HuH-7.5 (cell line): ENCODE measurements at places on chromosomes 1 and 21.
A peak's percentile ranks its signal among the peaks of the same experiment; 100 is the strongest.

DNA sequence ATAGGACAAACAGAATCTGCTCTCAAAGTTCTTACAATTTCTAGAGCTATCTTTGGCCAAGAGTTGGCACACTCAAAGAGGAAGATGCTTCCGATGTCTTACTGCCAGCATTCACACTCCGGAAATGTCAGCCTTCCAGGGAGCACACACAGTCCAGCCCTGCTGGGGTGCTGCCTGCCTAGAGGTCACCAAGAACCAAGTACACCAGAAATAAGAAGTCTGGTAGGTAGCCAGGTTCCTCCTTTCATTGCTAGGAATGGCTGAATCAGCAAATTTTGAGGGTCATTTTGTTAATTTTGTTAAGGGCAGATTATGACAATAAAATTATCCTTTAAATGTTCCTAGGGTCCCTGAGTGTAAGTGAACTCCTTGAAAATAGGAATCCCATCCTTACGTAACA is 77.5 kb downstream of the PLPP3 start:
- DNase-seq, result no peak

GRCh38 chr21:45817345-45817744 is 164.2 kb upstream of the COL6A1 start:
- no peak for DNase-seq

DNA sequence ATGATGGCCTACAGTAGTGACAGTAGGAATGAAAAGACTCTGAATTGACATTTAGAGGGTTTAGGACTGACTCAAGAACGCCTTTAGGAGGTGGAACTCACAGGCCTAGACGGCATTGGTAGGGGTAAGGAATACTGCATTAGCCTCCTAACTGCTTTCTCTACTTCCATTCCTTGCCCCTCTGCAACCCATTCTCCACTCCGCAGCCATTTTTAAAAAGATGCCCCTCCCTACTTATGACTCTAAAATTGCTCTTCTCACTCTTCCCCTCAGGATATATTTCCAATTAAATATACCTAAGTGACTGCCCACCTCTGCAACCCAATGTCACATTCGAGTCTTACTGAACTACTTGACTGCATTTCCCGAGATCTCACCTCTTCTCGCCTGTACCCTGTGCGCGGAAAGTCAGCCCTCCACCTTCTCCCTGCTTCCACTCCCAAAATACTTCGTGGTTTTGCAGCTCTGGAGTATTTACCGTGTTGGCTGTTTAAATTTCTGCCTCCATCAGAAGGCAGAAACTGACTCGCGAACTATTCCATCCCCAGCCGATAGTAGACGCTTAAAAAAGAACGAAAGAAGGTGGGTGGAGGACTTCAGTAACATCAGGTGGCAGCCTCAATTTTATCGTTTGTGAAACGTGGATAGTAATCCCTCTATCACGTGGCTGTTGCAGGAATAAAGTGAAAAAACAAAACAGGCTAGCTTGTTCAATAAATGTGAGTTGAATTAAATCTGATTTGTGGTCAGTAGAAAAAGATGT is 1.1 kb upstream of the YBX1 start:
- DNase-seq, result no peak

DNA sequence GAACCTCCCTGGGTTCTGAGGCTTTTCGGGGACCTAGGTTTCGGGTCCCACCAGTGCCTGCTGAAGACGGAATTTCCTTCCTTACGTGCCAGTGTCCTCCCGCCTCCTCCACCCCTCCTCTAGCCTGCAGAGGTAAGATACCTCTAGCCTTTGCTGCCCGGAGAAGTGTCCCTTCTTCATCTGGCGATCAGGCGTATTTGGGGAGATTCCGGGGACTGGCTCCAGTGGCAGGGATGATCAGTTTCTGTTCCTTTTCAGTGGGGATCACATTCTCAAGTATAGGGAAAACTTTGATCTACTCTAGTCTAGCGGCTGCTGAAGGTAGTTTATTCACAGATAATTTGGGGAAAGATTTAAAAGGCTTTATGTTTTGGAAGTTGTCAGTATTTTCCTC is 674 bp downstream of the CEP350 start:
- peak; percentile 6 for DNase-seq

DNA sequence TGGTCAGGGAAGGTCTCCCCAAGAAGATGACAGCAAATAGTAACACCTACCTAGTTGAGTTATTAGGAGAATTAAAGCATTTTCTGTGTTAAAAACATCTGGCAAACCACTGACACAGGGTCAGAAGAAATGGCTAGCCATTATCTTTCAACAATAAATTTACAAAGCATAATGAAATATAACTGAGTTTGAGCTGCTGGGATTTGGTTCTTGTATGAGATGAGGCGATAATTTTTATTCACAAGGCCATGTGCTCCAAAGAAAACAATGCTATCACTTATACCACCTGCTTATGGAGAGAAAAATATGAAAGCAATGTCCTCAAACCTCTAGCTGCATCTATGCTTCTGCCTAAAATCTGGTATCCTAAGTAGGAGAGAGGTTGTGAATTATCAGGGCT is 202.3 kb downstream of the CRB1 start:
- no peak for DNase-seq

- no peak for DNase-seq
These were observed 29.3 kb upstream of the C1QA start for GRCh38 chr1:22607154-22607553.

DNA sequence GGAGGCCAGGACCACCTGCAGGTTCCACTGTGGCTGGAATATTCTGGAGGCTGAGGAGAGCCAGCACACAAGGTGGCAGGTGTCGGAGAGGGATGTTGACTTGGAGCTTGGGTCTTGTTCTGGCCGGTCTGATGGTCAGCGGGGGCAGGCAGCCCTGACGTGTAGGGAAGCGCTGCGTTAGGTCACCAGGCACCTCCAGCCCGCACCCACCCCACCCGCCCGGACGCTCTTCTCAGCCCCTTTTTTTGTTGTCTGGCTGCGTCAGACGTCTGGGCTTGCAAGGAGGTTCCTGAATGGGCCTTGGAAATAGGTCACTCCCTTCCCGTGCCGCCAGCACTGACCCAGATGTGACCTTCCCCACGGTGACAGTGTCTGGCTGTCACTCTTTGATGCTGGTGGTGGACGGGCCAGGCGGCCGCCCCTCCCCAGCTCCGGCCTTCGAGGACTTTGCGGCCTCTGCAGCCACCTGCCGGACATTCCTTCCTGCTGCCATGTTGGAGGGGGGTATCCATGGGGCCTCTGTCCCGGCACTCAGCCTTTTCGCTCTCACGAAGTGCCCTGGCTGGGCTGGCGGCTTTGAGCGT is 30.1 kb downstream of the SPSB1 start:
- DNase-seq, result no peak

DNA sequence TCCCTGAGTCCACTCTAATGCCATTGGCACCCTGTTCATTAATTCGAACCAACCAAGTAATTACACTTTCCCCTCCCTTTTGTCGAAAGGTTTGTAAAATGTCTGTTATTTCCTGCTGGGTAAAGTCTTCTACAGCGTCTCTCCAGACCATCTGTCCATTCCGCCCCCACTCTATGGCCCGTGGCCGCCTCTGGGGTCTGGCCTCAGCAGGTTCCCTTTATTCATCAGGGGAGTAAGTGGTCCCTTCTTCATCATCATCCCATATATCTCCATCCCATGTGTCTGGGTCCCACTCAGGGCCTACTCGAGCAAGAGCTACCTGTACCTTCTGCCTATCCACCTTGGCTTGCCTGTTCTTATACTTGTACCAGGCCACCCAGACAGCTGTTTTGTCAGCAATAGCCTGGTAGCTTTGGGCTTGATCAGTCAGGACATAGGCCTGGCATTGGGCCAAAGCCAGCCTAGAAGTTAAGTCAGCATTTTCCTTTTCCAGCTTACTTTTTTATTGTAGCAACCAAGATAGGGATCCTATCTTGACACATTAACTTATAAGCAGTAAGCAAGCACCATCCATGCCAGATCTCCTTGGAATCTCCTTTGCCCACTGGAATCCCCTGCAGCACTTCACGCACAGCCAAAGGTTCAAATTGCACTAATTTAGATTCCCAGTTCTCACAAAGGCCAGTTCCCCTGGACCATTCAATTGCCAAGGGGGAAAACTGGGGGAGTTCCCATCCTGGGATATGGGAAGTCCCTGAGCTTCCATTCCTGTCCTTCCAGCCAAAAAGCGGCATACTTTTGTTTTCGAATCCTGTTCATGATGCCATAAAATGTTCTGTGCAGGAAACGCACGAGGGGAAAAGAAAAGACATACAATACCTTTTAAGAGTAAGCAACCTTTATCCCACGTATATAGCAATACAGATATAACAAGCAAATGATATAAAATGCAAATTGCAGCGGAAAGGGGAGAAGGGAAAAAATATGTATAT is 6.6 kb upstream of the STUM start:
- DNase-seq, result no peak

DNA sequence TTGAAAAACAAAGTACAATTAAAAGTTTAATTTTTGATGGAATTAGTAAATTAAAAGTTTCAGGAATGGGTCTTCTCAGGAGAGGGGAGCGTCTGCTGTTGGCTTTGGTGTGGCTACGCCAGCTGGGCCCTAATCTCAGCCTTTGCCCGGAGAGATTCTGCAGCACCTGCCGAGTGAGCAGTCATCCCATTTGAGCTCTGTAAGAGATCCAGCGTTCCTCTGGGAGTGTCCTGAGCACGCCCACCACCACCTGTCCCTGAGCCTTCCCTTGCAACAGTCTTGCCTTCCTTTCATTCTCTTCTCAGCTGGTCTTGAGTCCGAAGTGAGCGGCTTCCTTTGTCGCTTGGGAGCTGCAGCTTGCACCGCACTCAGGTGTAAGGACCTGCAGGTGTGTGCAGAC is 263.1 kb downstream of the CAMTA1 start:
- no peak for DNase-seq

- DNase-seq, result peak; percentile 86
These were observed 17.2 kb upstream of the RASSF5 start for GRCh38 chr1:206489980-206490770.

DNA sequence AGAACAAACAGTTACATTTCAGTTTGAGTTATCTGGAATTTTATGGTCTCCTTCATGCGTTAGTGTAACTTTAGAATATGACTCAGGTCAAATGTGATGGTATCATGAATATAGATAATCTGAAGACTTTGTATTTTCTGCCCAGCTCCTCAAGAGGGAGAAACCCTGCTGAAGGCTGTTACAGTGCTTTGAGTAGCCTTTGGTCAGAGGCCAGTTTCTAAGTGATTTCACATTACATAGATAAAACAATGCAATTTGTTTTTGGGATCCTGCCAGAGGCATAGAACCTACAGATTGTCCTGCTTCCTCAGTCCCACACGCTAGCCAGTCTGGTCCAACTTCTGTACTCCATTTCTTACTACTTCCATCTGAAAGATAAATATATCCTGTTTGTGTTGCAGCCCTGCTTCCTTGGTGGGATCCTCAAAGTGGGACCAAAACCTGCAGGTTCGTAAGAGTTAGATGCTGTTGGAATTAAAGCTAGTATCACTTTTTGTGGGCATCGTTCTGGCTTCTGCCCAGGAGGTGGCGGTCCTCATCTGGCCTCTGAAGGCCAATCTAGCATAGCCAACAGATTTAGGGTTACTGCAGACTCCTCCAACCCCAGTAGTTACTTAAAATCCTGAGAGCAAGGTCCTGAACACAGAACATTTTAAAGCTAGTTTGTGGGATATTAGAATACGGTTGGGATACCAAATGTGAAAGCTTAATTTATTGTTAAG is 645.8 kb upstream of the USP24 start:
- no peak for DNase-seq

- no peak for DNase-seq
These were observed 157.7 kb downstream of the LYPLAL1 start for GRCh38 chr1:219331424-219331823.

DNA sequence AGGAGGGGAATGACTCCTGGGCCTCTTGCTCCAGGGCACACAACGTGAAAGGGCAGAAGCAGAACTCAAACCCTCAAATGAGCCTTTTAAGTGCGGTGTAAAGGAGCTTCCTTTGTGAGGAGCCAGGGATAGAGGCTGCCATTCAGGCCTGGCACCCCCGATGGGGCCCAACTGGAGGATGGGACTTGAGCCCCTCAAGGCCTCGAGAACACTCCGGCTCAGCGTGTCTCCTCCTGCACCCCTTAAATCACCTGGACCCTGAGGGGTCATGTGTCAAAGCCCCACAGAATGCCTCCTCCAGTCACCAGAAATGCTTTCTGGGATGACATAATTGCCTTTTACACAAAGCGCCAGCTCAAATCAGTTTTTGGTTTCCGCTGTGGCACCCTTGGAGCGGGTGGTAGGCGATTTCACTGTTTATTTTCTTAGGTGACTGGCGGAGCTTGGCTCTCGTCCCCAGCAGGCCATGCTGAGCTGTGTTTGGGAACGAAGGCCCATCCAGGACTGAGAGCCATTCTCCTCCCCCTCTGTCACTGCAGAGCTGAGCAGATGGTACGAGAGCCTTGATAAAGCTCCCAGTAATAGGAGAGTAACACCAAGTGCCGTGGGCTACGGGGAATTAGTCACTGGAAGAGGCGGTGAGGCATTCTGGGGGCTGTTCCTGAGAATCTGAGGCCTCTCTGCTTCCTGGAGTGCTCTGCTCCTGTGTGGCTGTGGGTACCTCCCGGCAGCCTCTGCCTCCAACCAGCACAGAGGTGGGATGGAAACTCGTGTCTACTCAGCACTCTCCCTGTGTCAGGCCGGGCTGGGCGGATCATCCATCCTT is 163.0 kb downstream of the GRIK3 start:
- DNase-seq, result no peak

DNA sequence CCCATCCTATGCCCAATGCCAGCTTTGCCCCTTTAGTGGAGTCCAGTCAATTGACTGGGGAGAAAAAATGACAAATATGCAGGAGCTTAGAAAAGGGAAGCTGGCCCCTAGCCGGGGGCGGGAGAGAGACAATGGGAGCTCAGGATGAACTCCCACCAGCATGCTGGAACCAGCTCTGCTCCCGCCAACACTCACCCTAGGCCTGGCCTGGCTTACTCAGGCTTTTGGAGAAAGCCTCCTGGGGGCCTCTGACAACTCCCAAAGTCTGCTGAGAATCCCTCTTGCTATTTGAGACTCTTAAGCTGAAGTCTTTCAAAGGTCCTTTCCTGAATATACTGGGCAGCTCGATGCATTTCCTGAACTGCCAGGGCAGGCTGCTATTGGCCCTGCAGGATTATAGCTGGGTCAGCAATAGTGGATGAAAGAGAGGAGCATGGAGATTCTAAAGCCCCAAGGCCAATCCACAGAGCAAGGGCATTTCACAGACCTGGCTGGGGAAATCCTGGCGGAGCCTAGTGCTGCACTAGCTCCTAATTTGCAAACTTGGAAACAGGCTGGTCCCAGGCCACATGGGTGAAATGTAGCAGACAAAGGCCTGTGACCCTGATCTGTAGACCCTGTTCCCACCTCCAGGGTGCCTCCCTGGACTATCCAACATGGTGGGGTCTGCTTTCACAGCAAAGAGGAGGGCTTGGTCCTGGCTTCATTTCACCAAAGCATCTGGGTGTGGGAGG is 35.7 kb upstream of the CLSTN1 start:
- DNase-seq, result no peak

- DNase-seq, result no peak
These were observed 73.9 kb downstream of the KLHDC7A start for GRCh38 chr1:18554597-18554996.

- no peak for DNase-seq
These were observed 10.8 kb upstream of the AHDC1 start for GRCh38 chr1:27614625-27615344.

GRCh38 chr1:175498002-175498401 is 245.4 kb downstream of the TNR start:
- no peak for DNase-seq
